ENCODE measurements at places on chromosomes 2 and 18. TPM values are rescaled to one million over a fixed set of nuclear protein-coding genes. Genes with fewer than 3 reads are reported as not detected.

- DNase-seq = no peak
These were observed 1.7 kb upstream of the MYO3B start for GRCh38 chr2:170176212-170176611.

Gene UGT1A10
- not detected for total RNA-seq

Gene SLC9A4
- 0.13 TPM for total RNA-seq

GRCh38 chr18:29271501-29271900 lies 1094.6 kb upstream of the CDH2 start:
- DNase-seq = peak; percentile 1

GRCh38 chr2:227720680-227721079 lies 2.9 kb upstream of the SLC19A3 start:
- DNase-seq = peak; percentile 37

DNA sequence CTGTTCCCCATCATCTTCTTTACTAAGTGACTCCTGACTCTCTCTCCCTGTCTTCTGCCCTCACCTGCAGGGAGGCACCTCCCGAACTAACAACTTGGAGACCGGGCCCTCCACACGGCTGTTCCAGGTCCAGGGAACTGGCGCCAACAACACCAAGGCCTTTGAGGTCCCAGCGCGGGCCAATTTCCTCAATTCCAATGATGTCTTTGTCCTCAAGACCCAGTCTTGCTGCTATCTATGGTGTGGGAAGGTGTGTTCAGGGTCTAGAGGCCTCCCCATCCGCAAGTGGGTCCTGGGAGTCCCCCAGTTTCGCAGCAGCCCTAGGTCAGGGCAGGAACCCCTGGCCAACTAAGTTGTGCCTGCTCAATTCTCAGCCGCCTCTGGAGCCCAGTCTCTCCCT lies 15.5 kb downstream of the VIL1 start:
- DNase-seq = no peak

Gene HIBCH
- 9.3 TPM for total RNA-seq

DNA sequence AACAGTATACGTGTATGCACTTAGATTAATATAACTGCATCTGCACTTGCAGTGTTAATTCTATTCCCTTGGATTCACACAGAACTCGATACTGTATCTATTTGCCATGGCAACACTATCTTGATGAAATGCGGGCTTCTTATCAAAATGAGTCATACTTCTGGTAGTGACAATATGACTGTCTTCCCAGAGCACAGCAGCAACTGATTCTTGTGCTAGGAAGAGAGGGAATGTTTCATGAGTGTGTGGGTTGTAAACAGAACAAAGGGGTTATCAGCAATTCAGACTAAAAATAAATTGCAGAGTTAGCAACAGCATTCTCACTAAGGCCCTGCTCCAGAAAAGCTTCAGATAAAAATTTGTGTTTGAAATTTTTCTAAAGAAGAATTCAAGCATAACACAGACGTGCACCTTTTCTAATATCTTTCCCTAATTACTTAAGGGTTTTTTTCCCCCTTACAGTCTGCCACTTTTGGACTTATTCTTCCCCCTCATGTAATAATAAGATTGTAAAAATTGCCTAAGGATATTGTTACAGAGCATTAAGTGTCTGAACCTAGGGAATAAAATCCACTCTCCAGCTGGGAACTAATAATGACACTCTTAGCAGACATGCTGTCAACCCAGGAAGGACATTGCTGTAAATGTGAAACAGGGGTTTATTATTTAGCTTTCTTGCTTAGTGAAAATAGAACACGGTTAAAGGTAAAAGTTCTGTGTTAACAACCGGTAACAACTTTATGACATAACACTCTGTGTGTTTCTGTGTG lies 99.9 kb upstream of the SLC38A11 start:
- no peak for DNase-seq

Gene SLC23A3
- 1.9 TPM for total RNA-seq

GRCh38 chr2:9837451-9837850 lies 5.8 kb upstream of the TAF1B start:
- peak; percentile 58 for DNase-seq

Gene PTH2R
- total RNA-seq = 0.13 TPM

Gene KLF11
- 5.6 TPM for total RNA-seq

DNA sequence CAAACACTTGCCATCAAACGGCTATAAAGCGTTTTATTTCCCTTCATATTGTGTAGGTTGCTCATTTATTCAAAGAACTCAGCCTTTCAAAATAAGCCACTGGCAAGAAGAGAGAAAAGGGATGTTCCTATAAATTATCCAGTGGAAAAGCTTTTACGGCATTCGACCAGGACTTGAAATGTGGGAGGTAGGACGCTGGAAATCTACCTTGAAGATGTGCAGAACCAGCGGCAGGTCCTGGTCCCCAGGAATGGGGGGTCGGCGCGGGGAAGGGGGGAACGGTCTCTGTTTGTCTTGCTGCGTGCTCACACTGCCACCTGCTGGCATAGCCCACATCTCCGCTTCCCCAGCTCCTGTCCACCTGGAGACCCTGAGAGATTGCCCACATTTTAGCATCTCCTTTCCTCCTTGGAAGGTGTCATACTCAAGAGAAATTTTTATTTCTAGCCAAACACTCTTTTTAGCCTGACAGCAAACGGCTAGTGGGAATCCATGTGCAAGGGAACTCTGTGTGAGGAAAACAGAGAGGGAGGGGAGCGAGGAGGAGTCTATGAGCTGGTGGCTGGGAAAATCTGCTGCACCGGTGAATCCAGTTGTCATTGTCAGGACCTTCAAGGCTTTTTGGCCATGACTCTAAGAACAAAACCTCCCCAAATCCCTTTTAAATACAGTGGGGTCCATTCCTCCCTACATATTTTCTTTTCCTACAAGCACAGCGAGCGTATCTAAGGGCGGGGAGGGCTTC lies 349.0 kb upstream of the PKDCC start:
- no peak for DNase-seq

DNA sequence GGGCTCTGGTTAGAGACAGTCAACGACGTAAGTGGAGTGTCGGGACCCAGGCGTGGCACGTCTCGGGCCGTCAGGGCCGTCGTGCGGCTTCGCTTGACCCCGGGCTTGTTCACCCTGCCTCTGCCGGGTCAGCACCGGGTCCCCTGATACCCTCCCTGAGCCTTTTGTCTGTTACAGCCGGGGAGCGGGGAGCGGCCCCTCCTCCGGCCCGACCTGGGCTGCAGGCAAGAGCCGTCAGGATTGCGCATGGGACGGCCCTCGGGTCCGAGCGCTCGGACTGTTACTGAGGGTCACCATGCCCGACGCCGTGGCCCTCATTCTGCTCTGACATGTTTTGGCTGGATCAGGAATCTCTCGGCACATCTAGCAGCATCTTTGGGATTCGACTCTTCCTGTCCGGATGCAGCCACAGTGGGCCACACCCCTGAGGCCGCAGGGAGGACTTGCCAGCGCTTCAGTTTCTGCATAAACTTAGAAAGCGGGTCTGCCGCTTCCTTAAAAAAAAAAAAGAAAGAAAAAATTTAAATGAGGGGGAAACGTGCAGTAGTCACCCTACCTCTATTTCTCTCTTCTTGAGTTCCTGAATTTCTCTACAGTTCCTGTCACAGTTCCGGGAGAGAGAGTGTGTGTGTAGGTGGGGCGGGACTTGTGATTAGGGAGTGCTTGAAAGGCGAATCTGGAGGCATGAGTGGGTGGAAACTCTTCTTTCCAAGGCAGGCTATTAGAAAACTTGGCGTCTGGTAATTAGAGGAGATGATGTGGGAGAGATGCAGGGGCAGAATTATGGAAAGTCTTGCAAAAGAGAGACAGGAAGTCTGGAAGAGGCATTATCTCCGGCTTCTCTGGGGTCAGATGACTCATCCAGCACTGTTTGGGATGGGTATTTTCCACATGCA lies 909 bp downstream of the TMEM87B start:
- DNase-seq = peak; percentile 78

GRCh38 chr2:46719487-46719886 lies 196.1 kb downstream of the MCFD2 start:
- DNase-seq = peak; percentile 57

DNA sequence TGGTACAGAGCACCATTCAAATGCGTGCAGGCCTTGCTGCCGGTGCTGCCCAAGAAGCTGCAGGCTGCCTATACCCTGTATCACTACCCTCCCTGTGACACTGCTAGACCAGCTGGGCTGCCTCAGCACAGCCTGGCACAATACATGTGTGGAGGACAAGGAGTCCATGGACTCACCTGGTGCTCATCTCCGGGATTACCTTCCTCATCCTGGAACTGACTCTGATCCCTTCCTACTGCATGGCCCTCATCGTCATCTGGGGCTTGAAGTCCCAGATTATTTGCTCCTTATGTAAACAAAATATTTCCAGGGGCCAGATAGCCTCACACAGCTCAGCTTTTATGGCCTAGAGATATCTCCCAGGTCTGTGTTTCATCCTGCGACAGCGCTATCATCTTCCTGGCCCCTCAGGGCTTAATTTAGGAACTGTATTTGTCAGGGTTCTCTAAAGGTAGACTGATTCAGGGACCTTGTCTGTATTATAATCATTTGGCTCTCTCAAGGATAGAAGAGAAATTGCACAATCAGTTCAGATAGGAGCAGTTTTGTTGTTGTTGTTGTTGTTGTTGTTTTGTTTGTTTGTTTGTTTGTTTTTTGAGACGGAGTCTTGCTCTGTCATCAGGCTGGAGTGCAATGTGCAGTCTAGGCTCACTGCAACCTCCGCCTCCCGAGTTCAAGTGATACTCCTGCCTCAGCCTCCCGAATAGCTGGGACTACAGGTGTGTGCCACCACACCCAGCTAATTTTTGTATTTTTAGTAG lies 42.9 kb downstream of the WDR75 start:
- no peak for DNase-seq

DNA sequence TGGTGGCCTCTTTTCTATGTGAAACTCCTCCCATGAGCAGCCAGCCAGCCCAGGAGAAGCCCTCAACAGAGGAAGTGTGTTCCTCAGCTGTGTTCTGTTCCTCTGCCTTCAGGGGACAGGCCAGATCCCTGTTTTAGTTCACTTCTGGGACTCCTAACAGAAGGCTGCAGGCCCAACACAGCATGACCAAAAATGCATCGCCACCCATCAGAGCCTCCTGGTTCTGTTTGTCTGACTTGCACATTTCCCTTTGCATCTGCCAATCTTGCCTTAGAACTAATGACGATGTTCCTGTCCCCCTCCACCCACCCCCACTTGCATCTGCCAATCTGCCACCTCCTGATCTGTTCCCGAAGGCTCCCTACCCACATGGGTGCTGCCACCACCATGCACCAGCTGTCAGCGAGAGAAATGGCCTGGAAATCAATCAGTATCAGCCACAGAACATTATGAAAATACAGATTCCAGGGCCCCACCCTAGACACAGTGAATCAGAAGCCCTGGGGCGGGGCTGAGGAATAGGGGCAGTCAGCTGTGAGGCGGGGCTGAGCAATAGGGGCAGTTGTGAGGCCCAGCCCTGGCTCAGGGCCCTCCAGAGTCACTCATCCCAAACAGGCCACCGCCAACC lies 51.0 kb downstream of the FAM168B start:
- DNase-seq = no peak
